ENCODE measurements at places on chromosomes 5 and 9.

GRCh38 chr9:13047827-13048587 is 231.5 kb downstream of the MPDZ start:
- DNase-seq, result no peak

GRCh38 chr5:63963080-63963735 is 963 bp upstream of the HTR1A start:
- DNase-seq, result no peak

- DNase-seq, result no peak
These were observed 12.1 kb downstream of the GALNT10 start for GRCh38 chr5:154202379-154203260.

GRCh38 chr5:179313849-179314521 is 31.3 kb downstream of the ADAMTS2 start:
- peak; percentile 93 for DNase-seq

- DNase-seq, result no peak
These were observed 84.3 kb downstream of the GHR start for GRCh38 chr5:42507451-42508097.

DNA sequence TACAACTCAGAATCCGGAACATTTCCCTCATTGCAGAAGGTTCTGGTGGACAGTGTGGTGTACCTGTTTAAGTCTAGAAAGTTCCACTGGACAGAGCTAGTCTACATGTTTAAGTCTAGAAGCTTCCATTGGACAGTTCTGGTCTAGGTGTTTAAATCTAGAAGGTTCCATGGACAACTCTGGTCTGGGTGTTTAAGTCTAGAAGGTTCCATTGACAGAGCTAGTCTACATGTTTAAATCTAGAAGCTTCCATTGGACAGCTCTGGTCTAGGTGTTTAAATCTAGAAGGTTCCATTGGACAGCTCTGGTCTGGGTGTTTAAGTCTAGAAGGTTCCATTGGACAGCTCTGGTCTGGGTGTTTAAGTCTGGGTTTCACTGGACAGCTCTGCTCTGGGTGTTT is 25.0 kb downstream of the CCDC187 start:
- no peak for DNase-seq

DNA sequence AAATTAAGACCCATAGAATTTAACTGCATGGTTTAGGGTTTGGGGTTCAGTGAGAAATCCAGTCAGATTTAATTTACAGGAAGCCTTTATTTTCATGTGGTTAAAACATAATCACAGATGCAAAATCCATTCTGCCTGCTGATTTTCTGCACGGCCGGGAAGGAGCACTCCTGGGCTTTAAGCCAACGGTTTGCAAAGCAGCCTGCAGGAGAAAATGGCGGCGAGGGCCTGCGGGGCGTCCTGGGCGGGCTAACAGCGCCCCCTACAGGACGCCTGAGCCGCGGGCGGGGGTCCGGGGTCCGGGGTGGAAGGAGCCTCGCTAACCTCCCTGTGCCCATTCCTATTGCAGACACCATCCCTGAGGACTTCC is 47.6 kb downstream of the THBS4 start:
- DNase-seq, result peak; percentile 83

- DNase-seq, result no peak
These were observed 31.9 kb downstream of the FAM219A start for GRCh38 chr9:34426347-34427074.

DNA sequence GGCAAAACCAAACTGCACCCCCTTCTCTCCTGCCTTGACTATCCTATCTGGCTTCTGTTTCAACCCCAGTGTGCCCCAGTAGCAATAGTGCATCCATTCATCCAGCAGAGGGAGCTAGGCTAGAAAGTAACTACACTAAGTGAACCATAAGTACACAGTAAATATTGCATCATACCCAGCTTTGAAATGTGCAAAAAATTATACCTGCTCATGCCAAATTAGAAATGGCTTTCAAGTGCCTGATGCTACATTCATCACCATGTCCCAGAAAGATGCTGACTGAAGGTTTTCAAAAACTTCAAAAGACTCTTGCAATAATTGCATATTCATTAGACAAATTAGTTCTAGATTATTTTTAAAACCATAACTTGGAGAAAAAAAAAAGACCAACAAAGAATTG is 153.5 kb downstream of the PRELID2 start:
- DNase-seq, result no peak

- DNase-seq, result peak; percentile 83
These were observed 70.4 kb downstream of the GADD45G start for GRCh38 chr9:89675058-89675742.

DNA sequence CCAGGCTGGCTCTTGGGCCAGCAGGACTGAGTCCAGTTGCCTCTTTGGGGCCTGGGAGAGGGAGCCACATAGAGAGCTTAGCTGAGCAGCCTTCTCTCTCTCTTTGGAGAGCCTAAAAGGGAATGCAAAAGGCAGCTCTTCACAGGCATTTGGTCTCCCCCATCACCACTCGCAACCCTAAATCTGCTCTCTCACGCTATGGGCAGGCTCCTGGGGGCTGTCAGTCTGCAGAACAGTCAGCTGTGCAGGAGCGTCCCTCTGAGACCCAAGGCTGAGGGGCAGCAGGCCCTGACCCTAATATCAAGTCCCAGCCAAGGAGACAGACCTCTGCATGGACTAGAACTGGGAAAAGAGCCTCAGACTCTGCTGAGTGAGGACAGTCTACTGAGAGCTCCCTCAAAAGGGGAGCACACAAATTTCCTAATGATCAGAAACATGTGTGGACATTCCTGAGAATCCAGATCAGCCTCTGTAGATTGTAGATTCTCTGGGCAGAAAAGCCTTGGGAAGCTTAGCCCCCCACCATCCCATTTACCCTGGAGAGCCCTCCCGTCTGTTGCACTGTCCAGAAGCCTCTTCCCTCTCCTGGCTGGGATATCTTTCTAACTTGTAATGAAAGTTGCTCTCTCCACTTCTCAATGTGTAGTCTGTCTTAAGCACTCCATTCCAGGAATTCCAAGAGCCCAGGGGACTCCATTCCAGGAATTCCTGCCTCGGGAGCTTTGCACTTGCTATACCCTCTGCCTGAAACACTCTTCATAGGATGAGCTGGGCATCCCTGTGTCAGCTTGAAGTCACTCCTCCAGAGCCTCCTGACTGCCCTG is 79.4 kb downstream of the FAM114A2 start:
- DNase-seq, result no peak

DNA sequence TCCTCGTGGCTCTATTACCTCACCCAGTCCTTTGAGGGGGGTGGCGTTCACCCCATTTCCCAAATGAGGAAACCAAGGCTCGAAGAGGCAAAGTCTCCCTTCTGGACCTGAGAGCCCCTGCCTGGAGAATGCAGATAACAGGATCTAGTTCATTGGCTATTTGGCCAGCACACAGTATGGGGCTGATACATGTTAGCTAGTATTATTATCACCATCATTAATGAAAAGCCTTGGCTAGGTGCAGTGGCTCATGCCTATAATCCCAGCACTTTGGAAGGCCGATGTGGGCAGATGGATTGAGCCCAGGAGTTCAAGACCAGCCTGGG is 4.3 kb downstream of the SH3GLB2 start:
- no peak for DNase-seq

DNA sequence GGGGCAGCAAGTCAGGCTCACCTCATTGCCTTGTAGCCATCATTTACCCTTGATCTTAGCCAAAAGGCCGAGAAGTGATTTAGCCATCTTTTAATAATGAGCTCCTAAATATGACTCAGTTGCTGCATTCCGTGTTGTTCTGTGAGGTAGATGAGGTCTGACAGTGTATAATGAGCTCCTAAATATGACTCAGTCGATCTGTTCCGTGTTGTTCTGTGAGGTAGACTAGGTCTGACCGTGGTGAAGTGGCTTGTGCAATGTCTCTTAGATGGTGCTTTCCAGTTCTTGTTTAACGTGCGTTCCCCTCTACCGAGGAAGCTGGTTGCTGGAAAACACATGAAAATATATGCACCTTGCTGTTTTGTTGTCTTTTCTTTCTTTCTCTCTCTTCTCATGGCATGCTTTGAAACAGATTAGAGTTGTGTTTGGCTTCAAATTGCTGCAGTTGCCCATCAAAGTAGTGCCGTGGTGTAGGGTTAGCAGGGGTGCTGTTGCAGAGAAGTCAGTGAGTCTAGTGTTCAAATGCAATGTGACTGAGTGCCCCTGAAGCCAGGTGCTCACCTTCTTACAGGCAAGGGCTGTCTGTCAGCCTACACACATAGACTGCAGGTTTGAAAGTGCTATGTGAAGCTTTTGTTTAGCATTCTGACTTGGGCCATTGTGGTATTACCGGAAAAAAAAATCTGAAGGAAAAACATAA is 118.6 kb downstream of the KDM4C start:
- no peak for DNase-seq

DNA sequence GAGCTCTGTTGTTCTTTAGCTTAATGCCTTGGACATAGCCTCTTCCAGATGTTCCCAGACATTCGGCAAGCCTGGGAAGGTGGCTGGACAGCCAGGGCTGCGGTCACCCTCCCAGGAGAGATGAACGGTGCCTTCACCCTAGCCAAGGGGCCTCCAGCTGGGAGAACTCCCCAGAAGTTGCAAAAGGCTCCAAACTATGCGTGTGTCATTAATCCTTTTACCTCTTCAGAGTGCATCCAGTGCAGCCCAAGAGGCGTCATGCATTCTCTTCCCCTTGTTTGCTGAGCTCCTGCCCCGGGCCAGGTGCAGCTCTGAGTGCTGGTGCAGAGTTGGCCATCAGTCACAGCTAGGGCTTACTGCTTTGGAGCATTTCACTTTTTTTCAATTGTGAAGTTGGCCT is 22.8 kb downstream of the HMCN2 start:
- DNase-seq, result no peak

GRCh38 chr5:157971571-157972216 is 112.7 kb upstream of the CLINT1 start:
- peak; percentile 52 for DNase-seq

DNA sequence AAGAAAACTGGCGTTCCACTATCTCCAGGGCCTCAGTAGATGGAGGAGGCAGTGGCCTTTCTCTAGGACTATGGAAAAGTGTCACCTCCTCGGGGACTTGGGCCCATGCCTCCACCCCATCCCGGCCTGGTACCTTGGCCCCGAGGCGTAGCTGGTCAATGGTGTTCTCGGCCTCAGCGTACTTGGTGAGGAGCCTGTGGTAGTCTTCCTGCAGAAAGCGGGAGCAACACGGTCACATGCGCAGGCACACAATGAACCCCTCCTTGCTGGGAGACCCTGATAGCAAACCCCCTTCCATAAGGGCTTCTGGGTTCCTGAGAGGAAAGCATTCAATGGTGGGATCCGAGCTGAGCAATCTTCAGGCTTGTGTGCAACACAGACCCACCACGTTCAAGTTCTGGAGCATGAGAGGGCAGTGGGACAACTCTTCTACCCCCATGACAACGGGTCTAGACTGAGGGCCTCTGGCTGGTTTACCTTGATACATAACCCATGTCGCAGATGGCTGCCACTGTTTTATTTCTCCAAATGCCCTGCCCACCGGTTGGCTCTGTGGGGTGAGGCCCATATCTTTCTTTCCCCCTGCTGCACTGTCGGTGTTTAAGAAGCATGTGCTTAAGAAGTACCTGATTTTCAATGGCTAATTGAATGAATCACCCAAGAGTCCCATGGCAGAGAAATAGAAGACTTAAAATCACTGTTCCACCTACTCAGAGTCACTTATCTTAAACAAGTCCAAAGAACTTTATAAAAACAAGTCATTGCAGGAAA is 13.6 kb downstream of the AKNA start:
- no peak for DNase-seq

Measured in Right ventricle myocardium superior (tissue), 1 donor.